ENCODE measurements at places on chromosomes 1 and 21. TPM values are rescaled to one million over a fixed set of nuclear protein-coding genes. Genes with fewer than 3 reads are reported as not detected.

Gene HNRNPCL4
- total RNA-seq: not detected

Gene ENAH
- 171 TPM for total RNA-seq

- no peak for DNase-seq
These were observed 13.5 kb upstream of the BCL10 start for GRCh38 chr1:85289848-85290335.

- no peak for DNase-seq
These were observed 178.4 kb upstream of the SPAG17 start for GRCh38 chr1:118363396-118363795.

Gene PRRX1
- 1.2 TPM for total RNA-seq

DNA sequence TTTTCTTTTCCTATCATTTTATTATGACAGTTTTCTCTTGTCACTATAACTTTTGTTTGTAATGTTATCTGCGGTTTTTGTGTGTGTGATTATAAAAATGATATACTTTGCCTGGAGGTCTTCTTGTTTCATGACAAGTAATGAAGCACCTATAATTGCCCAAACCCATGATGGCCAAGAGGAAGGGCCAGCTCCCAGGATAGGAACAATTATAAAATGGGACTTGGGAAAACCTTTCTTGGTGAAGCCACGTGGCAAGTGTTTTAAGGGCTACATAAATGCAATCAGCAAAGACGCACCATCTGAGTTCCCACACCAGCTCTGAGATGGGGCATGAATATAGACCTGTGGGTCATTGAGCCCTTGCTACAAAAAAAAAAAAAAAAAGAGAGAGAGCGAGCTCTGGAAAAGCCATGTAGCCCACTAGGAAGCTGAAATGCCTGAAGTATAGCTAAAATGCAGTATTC lies 462.6 kb upstream of the RUNX1 start:
- DNase-seq: no peak

- no peak for DNase-seq
These were observed 48.6 kb downstream of the MDM4 start for GRCh38 chr1:204564835-204565234.

DNA sequence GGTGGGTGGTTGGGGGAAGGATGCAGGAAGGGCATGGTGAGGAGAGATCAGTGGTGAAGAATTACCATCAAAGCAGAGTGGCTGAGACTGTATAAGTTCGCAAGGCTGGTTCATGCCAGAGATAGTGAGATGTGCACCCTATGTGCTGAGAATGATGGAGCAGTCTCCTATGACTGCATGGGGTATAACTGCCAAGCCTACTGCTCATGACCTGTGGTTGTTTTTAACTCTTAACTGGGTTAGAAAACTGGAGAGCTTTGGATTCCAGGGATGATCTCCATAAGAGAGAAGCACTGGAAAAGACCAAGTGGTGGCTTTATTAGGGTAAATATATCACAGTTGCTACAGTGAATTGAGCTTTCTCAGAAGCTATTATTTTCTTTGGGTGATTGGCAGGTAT lies 16.2 kb downstream of the WNT2B start:
- no peak for DNase-seq

Gene GREM2
- 1.5 TPM for total RNA-seq

All from MG63 (cell line).